T-helper 1 cell (primary cell): ENCODE measurements at places on chromosomes 1 and 21.

- no peak for DNase-seq
Measured at GRCh38 chr1:207883660-207884250, 27.2 kb downstream of the CD34 start.

DNA sequence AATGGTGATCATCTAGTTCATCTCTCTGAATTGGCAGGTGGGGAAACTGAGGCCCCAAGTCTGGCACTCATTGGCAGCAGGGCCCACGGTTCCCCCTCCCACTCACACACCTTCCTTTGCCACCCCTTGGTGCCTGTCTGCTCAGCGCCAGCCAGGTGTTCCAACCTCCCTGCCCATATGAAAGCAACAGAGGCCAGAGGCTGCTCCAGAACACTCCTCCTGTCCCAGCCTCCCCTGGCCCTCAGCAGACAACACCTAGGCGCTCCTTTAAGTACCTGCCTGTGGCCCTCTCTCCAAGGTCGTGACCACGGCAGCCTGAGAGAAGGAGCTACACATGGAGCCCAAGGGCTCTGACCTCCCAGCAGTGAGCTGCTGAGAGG is 362.3 kb upstream of the VAMP3 start:
- no peak for DNase-seq

DNA sequence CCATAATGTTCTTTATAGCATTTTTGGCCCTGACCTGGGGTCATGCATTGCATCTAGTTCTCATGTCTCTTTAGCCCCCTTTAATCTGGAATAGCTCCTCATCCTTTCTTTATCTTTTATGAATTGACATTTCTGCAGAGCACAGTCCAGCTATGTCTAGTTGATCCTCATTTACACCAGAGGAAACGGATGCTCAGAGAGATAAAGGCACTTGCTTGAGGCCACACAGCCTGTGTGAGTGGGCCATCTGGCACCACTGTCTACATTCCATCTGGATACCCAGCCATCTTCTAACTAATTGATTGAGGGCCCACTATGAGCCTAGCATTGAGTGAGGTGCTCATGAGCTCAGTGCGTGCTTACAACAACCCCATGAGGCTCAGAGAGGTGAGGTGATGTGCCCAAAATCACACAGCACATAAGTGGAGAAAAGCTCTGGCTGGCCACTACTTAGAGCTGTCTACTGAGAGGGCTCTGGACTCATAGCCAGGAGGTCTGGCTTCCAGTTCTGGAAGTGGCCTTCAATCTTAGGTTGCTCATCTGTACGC is 3.5 kb downstream of the HPCA start:
- DNase-seq: no peak

DNA sequence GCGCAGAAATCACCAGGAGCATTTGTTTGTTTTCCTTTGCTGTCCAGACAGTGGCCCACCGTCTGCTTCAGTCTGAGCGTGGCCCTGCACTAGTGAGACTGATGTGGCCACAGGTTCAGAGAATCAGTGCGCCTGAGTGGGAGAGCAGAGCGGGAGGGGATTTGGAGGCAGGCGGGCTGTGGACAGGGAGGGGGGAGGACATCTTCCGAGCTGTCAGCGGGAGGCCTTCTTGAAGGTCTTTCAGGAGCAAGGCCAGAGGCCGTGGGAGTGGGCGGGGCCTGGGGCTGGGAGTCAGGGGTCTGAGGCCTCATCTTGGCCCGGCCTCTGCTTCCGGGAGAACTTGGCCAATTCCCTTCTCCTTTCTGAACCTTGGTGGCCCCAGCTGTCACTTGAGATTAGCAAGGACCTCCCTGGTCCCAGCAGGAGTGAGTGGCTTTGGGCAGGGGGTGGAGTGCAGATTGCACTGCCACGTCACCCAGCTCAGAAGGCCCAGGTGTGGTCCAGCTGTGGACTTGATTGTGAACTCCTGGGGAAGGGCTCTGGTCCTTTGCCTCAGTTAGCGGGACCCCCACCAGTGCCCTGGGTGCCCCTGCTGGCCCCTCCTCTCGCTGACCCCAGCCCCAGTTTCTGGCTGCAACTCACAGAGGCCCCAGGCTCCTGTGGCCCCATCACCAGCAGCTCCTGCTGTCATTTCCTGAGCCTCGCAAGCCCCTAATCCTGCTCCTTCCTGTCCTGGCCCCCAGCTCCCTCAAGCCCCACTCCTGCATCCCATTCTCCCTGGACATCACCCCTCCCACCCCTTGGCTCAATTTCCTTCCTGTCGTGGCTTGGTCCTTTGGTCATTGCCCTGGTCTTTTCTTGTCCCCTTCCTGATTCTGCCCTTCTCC is 8.4 kb downstream of the TNFRSF1B start:
- DNase-seq: no peak

DNA sequence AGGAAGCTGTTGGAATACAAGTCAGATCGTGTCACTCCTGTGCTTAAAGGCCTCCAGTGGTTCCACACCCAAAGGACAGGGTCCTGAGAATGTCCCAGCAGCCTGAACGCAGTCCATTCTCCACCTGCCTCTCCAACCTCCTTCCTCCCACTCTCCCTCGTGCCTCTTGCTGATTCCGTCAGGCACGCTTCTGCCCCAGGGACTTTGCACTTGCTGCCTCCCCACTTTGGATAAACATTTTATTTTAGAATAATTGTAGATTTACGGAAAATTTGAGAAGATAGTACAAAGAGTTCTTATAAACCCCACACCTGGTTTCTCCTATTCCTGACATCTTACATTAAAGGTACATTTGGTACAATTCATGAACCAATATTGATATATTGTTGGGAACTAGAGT is 28.4 kb upstream of the LDLRAP1 start:
- no peak for DNase-seq

GRCh38 chr1:84031802-84032327 is 32.9 kb upstream of the TTLL7 start:
- DNase-seq: no peak

DNA sequence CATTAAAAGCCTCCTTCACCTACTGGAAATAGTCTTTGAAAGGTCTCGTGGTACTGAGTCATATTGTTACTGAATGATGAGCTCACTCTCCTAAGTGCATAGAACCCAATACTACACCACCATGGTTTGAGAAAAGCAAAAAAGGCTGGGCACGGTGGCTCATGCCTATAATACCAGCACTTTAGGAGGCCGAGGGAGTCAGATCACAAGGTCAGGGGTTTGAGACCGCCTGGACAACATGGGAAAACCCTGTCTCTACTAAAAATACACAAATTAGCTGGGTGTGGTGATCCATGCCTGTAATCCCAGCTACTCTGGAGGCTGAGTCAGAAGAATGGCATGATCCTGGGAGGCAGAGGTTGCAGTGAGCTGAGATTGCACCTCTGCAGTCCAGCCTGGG is 3.3 kb upstream of the HNRNPCL1 start:
- DNase-seq: no peak

DNA sequence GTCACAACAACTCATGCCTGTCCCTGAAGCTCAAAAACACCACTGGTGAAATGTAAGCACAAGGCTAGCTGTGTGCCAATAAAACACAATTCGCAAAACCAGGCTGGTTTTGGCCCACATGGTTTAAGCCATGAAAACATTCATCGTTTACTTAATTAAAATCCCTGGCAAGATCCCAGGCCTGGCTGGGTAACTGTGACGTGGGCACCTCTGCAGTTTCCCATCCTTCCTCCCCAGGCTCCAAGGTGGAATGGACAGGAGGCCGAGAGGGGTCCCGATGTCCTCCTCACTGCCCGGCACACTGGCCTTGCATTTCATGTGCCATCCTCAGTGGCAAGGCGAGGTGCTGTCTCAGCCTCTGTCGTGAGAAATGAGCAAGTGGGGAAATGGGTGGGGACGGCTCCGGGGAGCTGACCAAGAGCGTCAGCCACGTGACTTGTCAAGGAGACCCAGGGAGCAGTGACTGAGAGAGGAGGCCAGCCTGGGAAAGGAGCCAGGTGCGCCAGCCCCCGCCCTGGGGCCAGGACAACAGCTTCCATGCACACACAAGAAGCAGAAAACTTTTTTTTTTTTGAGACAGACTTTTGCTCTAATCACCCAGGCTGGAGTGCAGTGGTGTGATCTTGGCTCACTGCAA is 153.1 kb upstream of the RAB4A start:
- no peak for DNase-seq

- DNase-seq: no peak
Measured at GRCh38 chr21:45551316-45551715, 9.1 kb upstream of the SLC19A1 start.

GRCh38 chr1:24069817-24070216 is 42.1 kb downstream of the MYOM3 start:
- DNase-seq: no peak

- DNase-seq: no peak
Measured at GRCh38 chr1:179325836-179326235, 32.2 kb downstream of the SOAT1 start.

DNA sequence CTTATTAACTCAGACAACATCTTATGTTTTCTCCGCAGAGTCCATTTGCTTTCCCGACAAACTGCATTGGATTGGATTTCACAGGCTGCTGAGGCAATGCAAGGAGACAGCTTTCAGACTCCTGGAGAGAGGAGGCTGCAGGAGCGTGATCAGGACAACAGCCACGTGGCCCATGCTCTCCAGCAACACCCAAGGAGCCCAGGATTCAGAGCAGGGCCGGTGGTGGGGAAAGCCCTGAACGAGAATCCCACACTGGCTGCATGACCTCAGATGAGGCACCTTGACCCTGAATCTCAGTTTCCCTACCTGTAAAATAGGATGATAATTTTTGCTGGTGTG is 78.3 kb upstream of the NFASC start:
- no peak for DNase-seq

DNA sequence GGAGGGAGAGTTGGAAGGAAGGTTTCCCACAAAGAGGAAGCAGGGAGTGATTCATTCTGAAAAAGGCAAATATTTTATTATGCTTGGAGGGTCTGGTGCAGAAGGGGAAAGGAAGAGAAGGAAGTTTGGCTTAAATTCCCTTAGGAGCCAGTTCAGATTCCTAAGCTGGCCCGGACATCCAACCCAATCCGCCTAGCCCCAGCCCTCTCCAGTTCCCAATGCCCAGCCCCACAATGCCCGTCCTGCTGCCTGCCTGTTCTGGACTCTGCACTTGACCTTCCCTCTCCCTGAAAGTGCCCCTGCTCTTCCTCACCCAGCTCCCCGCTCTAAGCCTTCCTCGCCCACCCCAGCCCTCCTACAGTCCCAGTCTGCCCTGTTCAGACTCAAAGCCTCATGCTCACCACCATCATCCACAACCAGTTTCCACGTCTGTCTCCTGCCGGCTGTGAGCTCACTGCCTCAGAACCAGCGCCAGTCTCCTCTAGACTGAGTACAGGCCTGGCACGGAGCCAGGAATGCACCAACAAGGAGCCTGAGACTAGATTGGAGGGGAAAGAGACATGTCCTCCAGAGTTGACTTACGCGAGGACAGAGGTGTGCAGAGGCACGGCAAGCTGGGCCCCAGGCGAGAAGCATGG is 18.9 kb downstream of the CAPN2 start:
- DNase-seq: no peak

GRCh38 chr21:40555021-40555528 is 291.9 kb downstream of the DSCAM start:
- DNase-seq: no peak

GRCh38 chr1:1387098-1388077 is 11.7 kb downstream of the CCNL2 start:
- DNase-seq: no peak

- DNase-seq: no peak
Measured at GRCh38 chr1:112923234-112923958, 32.6 kb downstream of the SLC16A1 start.

GRCh38 chr1:175797576-175797975 is 54.2 kb upstream of the TNR start:
- DNase-seq: no peak

DNA sequence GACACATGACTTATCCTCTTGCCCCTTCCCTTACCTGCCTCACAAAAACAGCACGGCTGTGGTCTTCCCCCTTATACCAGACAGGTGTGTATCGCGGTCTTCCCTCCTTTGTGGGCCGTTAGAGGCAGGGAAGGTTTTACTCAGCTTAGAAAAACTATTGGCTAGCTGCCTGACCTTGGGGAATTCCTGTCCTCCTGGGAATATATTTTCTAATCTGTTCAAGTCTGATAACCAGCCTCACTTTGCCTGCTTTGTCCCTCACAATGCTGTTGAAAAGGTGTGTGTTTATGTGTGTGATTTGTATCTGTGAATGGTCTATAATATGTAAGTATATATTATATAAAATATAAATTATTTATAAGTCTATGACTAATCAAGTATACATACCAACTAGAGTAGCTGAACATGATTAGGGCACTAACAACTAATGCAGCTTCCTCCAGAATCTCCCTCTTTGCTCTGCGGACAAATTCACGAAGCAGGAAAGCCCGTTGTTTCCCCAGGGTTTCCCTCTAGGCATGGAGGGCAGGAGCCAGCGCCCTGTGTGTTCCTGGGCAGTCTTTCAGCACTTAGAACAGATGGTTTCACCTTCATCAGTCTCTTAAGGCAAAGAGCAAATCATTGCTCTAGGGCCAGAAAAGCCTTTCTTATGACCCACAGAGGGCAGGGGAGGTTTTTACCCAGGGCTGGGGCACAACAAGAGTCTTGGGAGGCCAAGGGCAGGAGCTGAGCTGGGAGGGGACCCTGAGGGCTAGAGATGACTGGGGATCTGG is 25.6 kb downstream of the SLC26A9 start:
- no peak for DNase-seq

GRCh38 chr21:27564684-27565301 is 597.9 kb upstream of the ADAMTS5 start:
- no peak for DNase-seq

GRCh38 chr21:34724131-34724856 is 55.5 kb downstream of the CLIC6 start:
- DNase-seq: no peak

DNA sequence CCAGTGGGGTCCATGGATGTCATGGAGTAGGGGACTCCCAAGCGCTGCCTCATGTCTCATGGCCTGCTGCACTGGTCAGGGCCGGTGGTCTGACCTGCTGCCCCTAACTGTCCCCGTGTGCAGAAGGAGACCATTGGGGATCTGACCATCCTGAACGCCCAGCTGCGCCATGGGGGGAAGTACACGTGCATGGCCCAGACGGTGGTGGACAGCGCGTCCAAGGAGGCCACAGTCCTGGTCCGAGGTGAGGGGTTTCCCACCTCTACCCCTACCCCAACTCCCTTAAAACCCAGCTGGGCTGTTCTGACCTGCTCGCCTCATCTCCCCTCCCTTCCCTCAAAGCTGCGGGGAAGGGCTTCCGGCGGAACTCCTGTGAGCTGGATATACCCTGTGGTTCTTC is 18.6 kb downstream of the TMEM81 start:
- no peak for DNase-seq

GRCh38 chr21:16082038-16082816 is 352.4 kb downstream of the USP25 start:
- DNase-seq: no peak

- DNase-seq: no peak
Measured at GRCh38 chr1:110610084-110610483, 3.9 kb upstream of the KCNA2 start.

DNA sequence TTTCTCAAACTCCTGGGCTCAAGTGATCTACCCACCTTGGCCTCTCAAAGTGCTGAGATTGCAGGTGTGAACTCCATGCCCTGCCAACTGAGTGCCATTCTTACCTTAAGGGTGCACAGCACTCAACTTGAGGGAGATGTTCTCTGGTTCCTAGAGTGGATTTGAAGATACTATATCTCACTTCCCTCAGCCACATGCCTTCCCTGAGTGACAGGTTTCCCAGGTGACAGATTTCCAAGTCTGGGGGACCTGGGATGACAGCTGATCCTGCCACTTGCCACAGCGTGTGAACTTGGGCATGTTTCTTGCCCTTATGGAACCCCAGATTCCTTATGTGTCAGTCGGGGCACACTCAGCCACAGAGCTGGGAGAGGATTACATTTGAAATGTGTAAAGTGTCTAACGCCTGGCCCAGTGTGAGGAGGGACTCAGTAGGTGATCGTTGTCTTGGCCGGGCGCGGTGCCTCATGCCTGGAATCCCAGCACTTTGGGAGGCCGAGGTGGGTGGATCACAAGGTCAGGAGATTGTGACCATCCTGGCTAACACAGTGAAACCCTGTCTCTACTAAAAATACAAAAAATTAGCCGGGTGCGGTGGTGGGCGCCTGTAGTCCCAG is 29.6 kb upstream of the BTG2 start:
- DNase-seq: no peak
